Dorsolateral prefrontal cortex (tissue), 122 donors: ENCODE measurements at places on chromosomes 2 and 18. TPM values are rescaled to one million over a fixed set of nuclear protein-coding genes. Genes with fewer than 3 reads are reported as not detected.

DNA sequence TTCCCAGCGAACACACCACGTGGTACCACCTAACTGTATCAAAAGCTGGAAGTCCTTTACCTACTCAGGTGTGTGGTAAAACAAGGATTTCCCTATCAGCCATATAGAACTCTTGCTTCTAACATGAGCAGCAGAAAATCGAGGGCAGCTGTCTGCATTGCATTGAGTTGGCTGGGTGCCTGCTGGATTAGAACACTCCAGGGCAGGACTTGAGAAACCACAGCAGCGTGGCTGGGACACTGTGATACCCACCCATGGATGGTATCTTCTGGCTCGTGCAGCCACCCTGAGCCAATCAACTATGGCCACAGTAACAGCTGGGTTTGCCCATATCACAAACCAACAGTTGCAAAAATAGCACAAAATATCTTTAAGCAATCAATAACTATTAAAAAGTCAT lies 188.3 kb downstream of the FBXO15 start:
- DNase-seq = no peak

DNA sequence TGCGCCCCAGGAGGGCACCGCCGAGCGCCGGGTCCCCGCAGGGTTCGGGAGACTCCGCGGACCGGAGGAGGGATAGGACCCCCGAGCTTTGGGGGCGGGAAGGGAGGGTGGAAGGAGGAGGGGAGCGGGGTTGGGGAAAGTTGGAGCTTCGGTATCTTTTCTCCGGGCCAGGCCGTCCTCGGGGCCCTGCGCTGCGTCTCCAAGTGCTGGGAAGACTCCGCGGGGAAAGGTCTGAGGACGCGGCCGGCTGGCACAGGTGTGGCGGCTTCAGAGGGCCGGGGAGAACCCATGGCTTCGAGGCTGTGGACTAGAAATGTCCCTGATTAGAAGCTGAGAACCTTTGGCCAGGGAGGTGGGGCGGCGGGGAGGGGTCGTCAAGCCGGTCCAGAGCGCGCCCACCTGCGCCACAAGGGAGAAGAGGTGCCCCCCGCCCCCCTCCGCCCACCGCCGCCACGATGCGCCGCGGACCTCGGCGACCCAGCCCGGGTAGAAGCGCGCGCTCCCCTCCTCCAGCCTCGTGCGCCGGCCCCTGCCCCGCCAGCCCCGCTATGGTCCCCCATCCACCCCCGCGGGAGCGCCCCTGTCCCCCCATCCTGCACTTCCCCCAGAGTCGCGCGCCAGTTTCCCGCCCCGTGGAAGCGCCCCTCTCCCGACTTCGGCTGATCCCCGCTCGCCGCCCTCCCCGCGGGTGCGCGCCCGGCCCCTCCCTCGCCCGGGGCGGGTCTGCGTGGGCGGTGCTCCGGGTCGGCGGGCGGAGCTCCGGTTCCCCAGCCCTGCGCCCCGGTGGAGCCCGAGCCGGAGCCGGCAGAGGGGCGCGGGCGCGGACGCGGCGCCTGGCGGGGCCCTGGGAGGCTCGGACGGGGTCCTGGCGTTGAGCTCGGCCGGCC lies at the start of gene SNTG2:
SNTG2 (plus strand) TSS at position 770 of the 887 bp plus-strand sequence. CDS start 148 bp downstream, outside the sequence.
- no peak for DNase-seq

GRCh38 chr2:88999365-88999764 lies 307.9 kb downstream of the RPIA start:
- no peak for DNase-seq

GRCh38 chr2:38446906-38447561 lies 70.0 kb upstream of the ATL2 start:
- no peak for DNase-seq

GRCh38 chr2:208033701-208034502 lies 8.6 kb upstream of the PLEKHM3 start:
- no peak for DNase-seq

- no peak for DNase-seq
These were observed 237.1 kb downstream of the GPD2 start for GRCh38 chr2:156673333-156673615.

- DNase-seq = no peak
These were observed 3.1 kb downstream of the GYPC start for GRCh38 chr2:126658905-126659561.

DNA sequence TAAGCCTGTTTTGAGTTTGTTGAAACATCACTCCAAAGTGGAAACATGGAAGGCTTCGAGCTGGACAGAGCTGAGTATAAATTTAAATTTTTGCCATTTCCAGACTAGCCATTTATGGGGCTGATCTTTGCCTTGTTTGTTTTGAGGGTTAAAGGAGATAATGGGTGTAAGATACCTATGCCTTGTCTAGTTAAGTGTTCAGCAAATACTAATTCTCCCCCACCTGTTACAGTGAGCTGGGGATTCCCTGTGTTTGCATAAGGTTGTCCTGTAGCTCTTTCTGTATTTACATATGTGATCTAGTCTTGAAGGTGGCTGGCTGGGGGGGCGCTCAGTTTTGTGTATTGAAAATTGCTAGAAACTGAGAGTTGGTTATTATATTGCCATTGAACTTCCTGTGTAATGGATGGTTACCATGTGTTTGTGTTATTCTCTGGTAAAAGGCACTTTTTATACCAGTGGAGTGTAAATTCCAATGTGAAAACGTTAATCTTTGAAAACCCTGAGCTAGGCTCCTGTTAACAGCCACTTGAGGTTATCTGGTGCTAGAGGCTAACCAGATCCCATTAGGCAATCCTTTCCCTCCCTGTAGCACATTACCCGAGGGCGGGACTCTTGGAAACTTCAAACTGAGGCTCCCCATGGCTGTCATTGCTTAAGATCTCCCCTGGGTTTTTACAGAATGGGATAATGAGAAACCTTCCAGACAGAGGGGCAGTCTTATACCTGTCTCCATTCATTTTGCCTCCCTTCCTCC lies 26.7 kb downstream of the TANC1 start:
- DNase-seq = no peak

- DNase-seq = no peak
These were observed 194.5 kb upstream of the NXPH2 start for GRCh38 chr2:138974651-138975050.

DNA sequence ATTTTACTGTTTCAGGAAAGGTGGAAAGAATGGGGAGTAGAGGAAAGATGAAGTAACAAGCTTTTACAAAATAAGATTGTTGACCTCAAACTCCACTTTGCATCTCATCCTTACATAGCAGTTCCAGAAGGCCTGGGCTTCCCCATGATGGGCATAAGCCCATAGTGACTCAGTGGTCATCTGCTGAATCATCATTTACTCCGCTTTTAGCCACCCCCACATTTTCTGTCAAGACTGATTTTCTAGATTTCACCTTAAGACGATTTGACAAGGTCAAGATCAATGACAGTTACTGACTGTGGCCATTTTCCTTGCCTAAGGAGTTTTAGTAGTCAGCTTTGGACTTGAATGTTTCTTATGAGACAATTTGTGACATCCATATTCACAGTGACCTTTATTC lies 49.4 kb downstream of the PLEKHM3 start:
- no peak for DNase-seq

The SLC9A4 gene
- total RNA-seq = 0.79 TPM

The HRH4 gene
- not detected for total RNA-seq

The KCNJ3 gene
- 75.0 TPM for total RNA-seq
